ENCODE measurements at places on chromosomes 2 and 18.

GRCh38 chr2:8796878-8797550 is 40.4 kb downstream of the KIDINS220 start:
- DNase-seq, result no peak

- no peak for DNase-seq
Measured at GRCh38 chr18:32884543-32884942, 111.7 kb upstream of the KLHL14 start.

DNA sequence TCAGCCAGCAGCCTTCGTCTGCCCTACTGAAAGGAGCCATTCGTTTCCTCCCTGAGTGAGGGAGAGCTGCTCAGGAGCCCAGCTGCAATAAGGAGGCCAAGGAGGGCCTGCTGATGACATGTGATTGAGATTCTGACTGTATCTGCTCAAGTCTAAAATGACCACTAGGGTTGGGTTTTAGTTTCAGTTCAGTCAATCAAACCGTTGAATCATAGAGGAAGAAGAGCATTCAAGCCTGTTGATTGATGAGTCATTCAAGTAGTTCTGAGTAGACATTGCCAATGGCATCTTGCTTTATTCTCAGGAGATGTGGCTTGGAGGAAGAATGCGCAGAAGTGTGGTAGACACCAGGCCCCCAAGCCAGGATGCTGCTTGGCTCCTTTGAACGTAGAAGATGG is 19.9 kb upstream of the BCL2L11 start:
- DNase-seq, result peak; percentile 80

DNA sequence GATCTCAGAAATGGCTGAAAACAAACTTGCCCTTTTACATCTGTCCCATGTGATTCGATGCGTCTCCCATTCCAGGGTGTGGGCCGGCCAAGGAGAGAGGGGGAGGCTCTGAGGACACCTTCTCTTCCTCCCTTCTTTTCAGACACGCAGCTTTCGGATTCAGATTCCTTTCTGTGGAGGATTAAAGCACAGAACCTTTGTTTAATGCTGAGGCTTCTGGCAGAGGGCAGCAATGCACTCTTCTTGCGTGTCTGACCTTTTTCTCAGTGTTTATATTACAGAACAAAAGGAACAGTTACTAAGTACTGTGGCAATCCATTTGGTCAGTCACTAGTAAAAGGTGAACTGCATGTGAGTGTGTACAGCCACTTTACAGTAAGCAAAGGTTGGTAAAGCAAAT is 268.9 kb upstream of the CCDC68 start:
- DNase-seq, result no peak

DNA sequence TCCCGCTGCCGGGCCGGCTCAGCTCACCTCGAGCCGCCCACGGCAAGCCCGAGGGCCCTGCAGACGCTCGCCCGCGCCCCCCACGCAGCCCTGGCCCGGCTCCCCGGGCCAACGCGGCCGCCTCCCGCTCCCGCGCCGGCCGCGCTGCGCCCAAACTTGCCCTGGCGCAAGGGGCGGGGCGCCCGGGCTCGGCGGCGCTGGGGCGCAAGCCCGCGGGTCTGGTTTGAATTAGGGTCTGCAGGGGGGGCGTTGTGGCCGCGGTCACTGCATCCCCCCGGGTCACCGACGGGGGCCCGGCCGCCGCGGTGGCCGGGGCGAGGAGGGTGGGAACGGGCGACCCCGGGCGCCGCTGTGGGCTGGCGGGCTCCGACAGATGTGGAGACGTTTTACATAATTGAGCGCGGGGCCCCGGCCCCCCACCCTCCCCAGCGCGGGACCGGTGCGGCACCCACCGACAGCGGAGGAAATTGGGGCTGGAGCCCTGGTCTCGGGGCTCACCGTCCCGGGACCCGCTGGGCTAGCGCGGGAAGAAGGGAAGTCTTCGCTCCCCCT is 690 bp downstream of the SDC1 start:
- no peak for DNase-seq

GRCh38 chr2:8872821-8873432 is 35.5 kb upstream of the KIDINS220 start:
- peak; percentile 11 for DNase-seq

DNA sequence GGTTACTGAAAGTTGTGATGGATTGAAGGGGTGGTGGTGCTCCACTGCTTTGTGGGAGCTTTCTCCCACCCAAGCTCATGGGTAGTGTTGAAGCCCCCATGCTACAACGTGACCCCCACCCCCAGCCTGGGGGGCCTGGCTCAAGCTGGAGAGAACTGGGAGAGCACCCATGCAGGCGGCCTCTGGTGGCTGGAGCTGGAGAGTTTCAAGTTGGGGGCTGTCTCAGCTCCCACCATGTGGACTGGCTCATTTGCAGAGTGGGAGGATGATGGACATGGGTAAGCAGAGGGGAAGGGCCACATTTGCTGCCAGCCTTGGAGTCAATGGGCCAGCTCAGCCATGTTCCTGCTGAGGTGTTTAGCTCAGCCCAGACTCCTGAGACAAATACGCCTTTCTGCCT is 62.8 kb downstream of the INPP4A start:
- DNase-seq, result no peak

GRCh38 chr2:9307535-9307934 is 100.9 kb downstream of the ASAP2 start:
- DNase-seq, result no peak

DNA sequence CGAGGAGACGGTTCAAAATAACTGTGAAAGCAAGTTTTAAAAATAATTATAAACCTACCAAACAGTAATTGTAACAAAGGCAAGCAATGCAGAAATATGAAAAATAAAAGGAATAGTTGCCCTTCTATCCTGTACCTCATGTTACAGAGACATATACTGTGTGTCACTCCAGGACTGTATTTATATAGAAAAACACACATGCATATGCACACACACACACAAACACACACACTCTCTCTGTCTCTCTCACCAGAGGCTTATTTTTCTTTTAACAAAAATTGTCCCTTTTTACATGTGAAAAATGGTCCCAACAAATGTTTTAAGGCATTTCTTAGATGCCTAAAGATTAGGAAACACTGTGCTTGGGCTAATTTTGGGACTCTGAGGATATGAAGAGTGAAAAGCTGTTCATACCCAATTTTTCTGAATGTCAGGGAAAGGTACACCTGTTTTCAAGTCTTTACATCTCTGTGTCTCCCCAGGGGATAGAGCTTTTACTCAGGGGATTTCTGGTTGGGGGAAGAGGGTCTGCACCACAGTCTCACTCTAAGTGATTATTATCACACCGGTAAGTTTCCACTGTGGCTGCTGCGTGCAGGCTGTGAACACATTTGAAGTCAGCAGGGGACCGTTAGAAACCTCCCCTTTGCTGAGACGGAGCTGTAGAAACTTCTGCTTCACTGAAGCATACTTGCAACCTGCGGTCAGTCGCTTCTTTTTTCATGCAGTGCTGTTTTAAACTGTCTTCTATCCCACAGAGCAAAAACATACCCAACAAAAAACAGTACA is 51.4 kb upstream of the SPAG16 start:
- DNase-seq, result no peak

DNA sequence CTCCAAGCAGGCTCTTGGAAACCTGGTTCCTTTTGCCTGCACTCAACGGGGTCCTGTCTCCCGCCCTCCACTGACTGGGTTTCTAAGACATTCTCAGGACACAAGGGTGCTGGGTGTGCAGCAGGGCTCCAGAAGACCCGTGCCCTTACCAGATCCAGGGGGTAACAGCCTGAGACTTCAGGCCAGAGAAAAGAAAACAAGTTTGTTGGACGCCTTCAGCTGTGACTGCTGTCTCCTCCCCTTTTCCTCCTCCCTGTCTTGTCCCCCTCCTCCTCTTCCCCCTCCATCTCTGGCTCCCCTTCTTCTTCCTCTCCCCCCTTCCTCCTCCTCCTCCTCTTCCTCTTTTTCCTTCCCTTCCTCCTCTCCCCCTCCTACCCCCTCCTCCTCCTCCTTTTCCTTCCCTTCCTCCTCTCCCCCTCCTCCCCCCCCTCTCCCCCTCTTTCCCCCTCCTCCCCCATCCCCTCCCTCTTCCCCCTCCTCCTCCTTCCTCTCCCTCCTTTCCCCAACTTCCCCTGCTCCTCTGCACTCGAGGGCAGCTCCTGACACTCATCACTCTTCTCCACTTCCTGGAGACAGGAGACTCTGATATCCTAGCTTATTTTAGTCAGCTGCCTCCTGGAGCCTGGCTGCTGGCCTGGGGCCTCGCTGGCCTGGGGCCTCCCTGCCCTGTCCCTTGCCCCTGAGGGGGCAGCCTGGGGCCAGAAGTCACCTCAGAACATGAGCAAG is 12.4 kb downstream of the ADRA2B start:
- no peak for DNase-seq

GRCh38 chr2:81529944-81530343 is 1225.4 kb upstream of the LRRTM1 start:
- DNase-seq, result no peak

DNA sequence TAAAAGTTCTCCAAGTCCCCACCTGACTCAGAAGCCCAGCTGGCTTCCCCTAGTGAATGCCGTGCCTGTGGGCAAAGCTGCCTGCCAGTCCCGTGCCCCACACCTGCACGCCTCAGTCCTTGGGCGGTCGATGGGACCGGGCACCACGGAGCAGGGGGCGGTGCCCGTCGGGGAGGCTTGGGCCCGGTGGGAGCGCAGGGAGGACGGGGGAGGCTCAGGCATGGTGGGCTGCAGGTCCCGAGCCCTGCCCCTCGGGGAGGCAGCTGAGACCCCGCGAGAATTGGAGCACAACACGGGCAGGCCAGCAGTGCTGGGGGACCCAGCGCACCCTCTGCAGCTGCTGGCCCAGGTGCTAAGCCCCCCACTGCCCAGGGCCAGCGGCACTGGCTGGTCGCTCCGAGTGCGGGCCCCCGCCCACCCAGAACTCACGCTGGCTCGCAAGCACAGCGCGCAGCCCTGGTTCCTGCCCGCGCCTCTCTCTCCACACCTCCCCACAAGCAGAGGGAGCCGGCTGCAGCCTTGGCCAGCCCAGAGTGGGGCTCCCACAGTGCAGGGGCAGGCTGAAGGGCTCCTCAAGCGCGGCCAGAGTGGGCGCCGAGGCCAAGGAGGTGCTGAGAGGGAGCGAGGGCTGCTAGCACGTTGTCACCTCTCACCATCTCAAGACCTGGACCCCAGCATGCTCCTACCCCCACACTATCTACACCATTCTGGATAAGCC is 215.5 kb downstream of the TNS1 start:
- DNase-seq, result no peak

GRCh38 chr2:101597347-101597944 is 100.1 kb upstream of the MAP4K4 start:
- DNase-seq, result no peak

GRCh38 chr2:104758199-104758620 is 95.7 kb upstream of the POU3F3 start:
- no peak for DNase-seq

DNA sequence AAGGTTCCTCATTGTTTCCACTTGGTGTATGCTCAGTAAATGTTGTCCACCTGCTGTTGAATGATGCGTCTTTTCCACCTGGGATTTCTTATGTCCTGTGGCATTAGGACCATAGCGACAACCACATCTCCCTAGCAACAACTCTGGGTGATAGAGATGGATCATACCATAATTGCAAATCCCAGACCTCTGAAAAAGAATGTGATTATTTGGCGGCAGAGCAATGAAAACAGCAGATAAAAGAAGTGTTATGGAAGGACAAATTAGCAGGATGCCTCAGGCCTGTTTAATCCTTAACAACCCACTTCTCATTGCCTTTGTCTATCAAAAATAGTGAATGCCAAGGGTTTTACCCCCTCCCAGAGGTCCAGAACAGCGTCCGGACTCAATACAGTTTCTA is 278.9 kb downstream of the TSN start:
- DNase-seq, result no peak
